ENCODE measurements at places on chromosomes 6 and 20. TPM values are rescaled to one million over a fixed set of nuclear protein-coding genes. Genes with fewer than 3 reads are reported as not detected.
A peak's percentile ranks its signal among the peaks of the same experiment; 100 is the strongest.

ACSS1 gene
- 37.2 TPM for total RNA-seq

- DNase-seq: no peak
Observed at GRCh38 chr6:97656236-97656635, 373.2 kb upstream of the MMS22L start.

DNA sequence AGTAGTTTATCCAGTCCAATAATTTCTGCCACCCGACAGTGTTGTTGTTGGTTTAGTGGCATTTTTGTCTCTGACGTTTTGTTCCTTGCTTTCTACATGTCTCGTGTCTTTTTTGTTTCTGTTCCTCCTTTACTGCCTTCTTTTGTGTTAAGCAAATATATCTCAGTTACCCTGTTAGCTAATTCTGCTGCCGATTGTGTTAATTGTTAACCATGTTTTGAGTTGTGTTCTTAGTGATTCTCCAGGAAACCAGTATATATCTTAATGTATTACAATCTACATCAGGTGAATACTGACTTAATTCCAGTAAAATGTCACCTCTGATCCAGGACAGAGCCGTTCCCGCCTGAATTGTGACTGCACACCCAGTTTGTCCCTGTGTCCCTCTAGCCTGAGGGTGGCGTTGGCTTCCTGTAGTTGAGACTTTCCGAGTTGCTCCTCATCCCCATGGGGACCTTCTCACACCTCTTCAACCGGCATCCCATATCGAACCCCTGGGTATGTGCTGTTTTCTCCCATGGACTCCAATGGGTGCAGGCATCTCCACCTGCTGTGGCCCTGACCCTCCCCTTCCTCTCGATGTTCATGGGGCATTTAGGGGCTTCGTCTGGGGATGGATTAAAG lies 35.8 kb upstream of the BHLHE23 start:
- no peak for DNase-seq

- DNase-seq: no peak
Observed at GRCh38 chr20:1667502-1668085, 10.0 kb upstream of the SIRPG start.

- no peak for DNase-seq
Observed at GRCh38 chr6:45472382-45472781, 94.6 kb upstream of the SUPT3H start.

GRCh38 chr20:17859002-17859615 lies 109.5 kb downstream of the SNX5 start:
- peak; percentile 43 for DNase-seq

GRCh38 chr6:111280445-111280955 lies 193.2 kb downstream of the SLC16A10 start:
- DNase-seq: no peak

TCP11 gene
- total RNA-seq: 0.19 TPM

OLIG3 gene
- total RNA-seq: not detected

DNA sequence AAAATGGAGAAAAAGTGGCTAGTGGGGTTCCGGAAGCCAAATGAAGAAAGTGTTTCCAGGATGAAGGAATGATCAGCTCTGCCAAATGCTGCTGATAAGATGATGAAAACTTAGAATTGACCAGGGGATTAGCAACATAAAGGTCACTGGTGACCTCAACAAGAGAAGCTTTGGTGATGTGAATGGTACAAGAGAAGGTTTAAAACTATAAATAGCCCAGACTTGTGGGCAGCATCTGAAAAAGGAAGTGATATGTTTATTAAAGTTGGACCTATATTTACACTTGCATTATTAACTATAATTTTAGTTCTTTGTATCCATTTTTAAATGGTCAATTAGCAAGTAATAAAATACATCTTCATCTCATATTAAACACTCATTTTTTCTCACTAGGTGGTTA lies 45.1 kb downstream of the CGA start:
- no peak for DNase-seq

DNA sequence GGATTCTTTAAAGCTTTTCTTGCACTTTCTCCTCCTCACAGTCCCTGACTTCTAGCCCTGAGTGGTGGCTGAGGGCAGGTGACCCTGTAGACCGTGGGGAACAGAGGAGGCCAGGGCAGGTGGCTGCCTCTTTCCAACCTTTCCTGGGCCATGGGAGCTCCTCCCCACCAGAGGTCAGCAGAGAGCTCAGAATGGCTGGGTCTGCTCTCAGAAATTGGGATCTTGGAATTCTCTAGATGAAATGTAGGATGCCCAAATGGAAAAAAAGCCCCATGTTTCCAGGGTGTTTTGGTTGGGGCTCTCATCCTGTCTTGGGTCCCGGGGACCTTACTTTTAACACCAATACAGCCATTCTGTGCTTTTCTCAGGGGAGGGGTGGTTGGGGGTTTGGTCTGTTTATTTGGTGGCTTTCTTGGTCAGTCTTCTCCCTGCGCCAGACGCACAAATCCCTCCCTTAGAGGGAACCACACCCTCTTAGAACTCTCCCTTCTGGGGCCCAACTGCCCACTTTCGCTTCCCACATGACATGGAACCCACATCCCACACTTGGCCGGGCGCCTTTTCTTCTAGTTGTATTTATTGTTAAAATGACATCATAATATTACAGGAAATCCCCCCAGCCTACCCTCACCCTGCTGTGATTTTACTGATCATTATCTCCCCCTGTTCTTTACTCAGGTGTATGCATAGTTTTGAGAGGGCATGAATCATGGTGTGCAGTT lies 17.9 kb downstream of the GNAS start:
- peak; percentile 74 for DNase-seq

SLC17A4 gene
- 27.3 TPM for total RNA-seq

GRCh38 chr6:18055714-18056382 lies 66.6 kb downstream of the NHLRC1 start:
- DNase-seq: no peak
